ENCODE measurements at places on chromosomes 1 and 21.

- DNase-seq, result no peak
These were observed 77.6 kb downstream of the RPS6KA1 start for GRCh38 chr1:26607186-26607585.

DNA sequence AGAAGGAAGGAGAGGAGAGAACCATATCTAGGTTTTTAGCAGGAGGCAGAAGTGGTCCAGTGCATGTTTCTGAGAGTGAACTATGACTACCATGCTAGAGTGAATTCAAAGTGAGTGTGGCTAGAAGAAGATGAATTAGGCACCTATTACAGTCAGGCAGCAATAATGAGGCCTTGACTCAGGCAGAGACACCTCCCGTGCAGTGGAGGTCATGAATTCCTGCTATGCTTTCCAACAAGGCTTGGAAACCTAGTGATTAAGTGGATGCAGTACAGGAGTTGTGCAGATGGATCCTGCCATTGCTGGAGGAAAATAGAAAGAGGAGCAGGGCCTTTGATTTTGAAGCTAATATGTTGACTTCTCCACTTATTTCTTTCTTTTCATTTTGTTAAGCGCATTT, 581.5 kb downstream of the RWDD3 start:
- no peak for DNase-seq

DNA sequence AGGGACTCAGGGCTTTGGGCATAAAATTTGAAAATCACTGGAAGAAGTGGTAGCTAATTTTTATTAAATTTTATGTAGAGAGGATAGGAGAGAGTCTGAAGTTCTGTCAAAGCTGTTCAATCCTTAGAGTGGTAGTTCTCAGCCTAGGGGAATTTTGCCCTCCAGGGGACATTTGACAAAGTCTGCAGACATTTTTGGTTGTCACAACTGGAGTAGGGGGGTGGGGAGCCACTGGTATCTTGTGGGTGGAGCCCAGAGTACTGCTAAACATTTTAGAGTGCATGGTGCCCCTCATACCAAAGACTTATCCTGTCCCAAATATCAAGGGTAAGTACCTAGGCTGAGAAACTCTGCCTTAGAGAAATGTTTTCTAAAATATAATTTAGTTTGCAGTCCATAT, 30.2 kb downstream of the RASAL2 start:
- no peak for DNase-seq

GRCh38 chr1:231619257-231619634, 7.3 kb upstream of the DISC1 start:
- no peak for DNase-seq

DNA sequence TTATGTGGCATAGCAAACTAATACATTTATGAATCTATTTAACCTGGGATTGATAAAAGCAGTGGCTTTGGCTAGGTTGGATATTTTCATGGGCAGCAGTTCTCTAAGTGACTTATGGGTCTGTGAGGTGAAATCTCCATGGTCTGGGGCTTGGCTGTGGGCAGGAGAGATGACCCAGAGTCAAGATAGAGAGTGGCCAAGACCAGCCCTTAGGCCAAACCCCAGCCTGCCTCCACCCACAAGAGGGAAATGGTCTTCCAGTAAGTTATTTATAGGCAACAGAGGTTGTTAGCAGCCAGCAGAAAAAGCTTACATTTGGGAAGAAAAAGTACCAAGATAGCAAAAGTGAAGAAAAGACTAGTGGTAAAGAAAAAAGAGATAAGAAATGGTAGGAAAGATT, 61.4 kb downstream of the SLC35F3 start:
- DNase-seq, result no peak

GRCh38 chr1:223208164-223209076, 65.4 kb upstream of the TLR5 start:
- no peak for DNase-seq

- no peak for DNase-seq
These were observed 8.6 kb downstream of the TMEM81 start for GRCh38 chr1:205075642-205076155.

GRCh38 chr1:234234199-234234598, 139.1 kb upstream of the COA6 start:
- DNase-seq, result no peak

- no peak for DNase-seq
These were observed 18.0 kb downstream of the ADORA1 start for GRCh38 chr1:203145321-203146041.

DNA sequence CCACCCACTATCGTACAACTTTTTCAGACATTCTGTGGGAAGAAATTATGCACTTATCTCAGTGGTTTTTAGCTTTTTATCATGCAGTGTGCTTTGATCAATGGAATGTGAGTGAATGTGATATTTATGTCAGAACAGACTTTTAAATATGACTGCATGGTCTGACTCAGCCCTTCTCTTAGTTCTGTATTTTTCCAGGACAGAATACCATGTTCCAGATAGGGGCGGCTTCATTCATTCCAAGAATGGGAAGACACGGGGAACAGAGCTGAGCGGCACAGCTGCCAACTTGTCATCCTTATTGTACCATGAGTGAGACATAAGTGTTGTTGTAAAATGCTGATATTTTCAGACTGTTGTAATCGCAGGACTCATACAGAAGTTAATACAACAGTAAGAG, 214.6 kb upstream of the NCAM2 start:
- DNase-seq, result no peak

GRCh38 chr1:229506633-229507032, 1.5 kb downstream of the NUP133 start:
- no peak for DNase-seq

GRCh38 chr1:156862584-156862983, 1.9 kb downstream of the NTRK1 start:
- no peak for DNase-seq

GRCh38 chr1:17924578-17924977, 169.4 kb downstream of the ACTL8 start:
- DNase-seq, result no peak

- DNase-seq, result no peak
These were observed 110.6 kb downstream of the AKT3 start for GRCh38 chr1:243739335-243740003.
